ENCODE measurements at places on chromosomes 1 and 21.

DNA sequence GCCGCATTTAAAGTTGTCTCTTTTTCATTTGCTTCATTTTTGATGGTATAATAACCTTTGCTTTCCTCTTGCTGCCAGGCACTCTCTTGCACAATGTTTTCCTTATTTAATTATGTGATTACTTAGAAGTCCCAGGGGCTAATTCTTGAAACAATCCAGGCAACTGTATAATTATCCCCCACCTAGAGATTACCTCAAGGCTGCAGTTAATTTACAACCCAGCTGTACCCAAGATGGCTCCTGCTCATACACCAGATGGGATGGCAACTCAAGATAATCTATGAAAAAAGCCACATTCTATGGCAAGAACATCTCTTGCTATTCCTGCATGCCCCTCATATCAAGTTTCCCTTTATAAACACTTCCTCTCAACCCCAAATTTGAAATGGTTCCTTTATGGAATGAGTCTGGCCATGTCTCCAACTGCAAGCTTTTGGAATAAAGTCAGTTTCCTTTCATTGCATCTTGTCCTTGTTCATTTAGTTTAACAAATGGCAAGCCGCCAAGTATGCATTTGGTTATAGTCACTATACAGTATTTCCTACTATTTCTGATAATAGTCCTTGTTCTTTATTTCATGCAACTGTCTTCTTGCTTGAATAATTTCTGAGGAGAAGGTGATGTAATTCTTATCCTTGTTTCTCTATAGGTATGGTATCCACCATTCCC is 1042.6 kb downstream of the PLA2G4A start:
- DNase-seq, result peak; percentile 45

DNA sequence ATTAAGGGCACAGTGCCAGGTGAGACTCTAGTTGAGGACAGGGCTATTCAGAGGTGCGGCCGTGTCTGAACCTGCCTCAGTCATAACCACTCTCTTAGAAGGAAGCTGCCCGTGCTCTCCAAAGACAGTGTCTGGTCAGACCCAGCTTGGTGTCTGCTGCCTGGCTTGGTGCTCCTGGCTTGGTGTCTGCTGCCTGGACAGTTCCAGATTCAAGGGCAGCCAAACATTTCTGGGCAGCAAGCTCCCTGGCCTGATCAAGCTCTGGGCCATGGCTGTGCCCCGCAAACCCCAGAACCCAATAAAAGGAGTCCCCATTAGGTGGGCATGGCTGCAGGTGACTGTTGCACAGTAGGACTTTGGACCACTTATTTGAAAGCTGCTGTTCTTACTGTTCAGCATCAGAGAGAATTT is 27.7 kb downstream of the NEK2 start:
- DNase-seq, result no peak

GRCh38 chr21:45629046-45629981 is 14.2 kb upstream of the PCBP3 start:
- no peak for DNase-seq

DNA sequence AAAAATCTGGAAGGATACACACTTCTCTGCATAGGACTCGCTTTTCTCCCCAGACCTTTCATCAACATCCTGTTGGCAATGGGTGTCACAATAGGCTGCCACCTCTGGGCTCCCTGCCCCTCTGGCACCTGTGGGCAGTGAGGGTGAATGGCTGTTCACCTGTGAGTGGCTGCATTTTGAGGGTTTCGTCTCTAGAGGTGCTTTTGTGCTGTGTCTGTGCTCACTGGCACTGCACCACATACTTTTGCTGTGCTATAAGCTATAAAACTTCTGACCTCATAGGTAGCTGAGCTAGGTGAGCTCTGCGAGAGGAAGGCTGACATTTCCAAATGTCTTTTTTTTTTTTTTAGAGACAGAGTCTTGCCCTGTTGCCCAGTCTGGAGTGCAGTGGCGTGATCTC is 35.9 kb downstream of the SLC30A1 start:
- no peak for DNase-seq

Data from tongue (tissue), 3 donors.